ENCODE measurements at places on chromosomes 11 and 22.

DNA sequence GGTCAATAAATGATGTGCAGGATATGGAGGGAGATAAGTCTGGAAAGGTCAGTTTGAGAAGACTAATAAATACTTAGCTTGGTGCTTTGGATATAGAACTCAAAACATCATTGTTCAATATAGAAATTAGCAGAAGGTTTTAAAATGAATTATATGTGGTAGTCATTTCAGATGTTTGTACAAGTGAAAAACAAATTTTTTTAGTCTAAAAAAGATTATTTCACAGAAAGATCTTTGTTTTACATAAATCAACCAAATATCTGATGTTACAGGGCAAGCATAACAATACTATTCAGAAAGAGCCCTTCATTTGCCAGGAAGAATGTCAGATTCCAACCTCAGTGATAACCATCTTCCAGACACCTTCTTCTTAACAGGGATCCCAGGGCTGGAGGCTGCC is at the start of gene OR52D1:
Gene OR52D1 (plus strand): TSS at position 301 of the 400 bp plus-strand sequence. CDS start 22 bp downstream, at position 323.
- DNase-seq = no peak

DNA sequence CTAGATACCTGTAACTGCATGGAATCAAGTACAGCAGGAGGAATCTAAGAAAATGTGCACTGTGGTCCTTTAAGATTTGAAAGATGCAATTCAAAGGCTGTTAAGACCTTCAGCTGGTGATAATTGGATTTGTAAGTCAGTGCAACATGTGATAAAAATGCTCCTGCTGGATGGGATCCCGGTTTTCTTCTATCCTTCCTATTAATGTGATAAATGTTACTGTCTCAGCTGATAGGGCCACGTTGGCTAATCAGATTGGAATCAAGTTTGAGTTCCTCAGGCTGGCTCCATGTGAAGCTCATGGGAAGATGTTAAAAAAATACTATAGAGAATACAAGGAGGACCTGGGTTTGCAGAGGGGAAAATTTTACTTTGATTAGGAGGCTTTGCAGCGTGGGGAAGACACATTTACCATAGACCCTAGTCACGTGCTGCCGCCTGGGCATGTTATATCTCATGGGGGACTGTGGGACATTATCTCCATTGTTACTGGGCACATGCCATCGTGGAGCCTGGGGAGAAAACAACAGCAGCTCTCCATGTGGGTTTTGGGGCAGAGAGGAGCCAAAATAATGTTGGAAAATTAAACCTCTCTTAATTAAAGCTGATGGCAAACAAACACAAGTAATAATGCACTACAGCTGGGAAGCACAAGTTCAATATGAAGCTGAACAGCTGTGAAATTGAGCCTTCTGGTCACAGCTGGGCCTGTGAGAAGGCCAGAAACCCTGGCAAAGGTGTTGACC is 652.5 kb downstream of the NTM start:
- no peak for DNase-seq

DNA sequence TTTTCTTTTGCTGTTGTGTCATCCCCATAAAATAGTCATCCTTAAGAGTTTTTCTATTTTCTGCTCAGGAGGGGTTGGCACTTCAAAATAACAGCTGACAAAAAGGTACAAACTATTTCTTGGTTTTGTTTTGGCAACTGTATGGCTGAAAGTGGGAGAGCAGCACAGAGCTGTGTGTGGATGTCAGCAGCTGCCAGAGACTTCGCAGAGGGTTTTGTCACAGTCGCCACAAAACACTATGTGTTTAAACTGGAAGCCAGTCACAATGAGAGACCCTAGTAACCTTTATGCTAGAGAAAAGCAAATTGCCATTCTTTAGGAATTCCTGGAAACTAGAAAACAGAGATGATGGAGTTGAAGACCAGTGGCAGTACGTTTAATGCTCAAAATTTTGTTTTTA is 189.6 kb upstream of the CCDC90B start:
- DNase-seq = no peak

DNA sequence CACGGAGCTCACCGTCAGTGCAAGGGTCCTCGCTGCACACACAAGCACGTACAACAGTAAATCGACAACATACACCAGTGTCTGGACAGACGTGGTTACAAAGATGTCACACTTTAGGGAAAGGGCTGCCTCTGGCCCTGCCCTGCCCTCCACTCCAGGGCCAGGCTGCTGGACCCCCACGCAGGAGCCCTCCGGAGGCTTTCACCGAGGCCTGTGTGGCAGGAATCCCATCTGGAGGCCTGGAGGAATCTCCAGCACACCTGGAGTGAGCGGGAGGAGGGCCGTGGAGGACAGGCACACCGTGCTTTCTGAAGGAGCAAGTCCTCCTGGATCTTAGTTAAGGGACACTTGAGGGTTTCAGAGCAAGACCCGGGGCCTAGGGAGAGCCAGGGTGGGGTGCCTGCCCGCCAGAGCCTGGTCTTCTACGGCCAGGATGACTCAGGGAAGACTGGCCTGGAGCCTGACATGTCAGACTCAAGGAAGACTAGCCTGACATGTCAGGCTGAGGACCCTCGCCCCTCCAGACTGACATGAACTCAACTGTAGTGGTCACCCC is 2.1 kb upstream of the PIM3 start:
- no peak for DNase-seq

DNA sequence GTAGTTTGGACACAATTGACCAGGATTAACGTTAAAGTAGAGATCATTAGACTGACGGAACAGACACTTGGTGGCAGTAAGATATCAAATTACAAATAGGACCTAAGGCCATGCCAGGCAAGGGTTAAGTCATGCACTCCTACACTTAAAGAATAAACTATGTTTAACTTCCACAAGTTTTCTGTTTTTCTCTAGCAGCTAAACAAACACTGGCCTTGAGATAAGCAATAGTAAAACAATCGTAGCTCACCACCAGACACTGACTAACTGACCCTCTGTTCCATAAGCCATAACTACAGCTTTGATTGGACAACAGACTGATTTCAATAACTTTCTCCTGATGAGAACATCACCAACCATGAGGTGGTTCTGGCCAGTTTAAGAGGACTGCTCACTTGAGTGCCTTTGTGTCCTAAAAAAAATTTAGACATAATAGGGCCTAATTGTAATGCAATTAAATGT is 2.0 kb upstream of the CEP126 start:
- no peak for DNase-seq

GRCh38 chr22:39988386-39989114 is 6.2 kb upstream of the FAM83F start:
- DNase-seq = no peak

GRCh38 chr11:129785383-129786111 is 30.1 kb upstream of the TMEM45B start:
- DNase-seq = no peak

DNA sequence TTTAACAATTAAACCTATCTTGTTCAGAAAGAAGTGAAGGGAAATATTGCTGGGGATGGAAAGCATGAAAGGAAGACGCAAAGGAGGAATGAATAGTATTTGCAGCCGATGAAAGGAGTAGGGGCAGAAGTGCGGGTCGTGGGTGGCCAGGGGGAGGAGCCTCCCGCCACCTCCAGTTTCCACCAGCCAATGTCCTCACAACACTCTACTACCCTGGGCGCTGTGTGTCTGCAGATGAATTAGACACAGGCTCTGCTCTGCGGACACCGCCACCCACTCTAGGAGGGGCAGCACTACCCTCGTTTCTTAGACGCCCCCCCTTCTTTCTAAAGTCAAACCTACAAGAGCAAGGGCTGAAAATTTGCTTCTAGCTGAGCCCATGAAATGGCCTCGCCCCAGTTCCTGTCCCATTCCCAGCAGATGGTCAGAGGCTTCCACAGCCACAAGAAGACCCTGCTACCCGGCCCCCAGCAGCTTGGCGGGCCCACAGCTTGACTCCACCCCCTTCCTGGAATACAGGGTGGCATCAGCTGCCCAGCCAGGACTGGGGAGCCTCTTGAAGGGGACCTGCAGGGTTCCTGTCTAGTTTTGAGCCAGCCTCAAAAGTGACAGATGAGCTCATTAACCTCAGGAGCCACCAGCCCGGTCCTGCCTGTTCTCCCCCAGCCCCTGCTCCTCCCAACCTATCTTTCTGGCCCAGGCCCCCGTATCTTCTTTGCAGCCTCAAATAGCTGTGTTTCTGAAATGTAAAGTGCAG is 268.1 kb downstream of the BUD13 start:
- no peak for DNase-seq

DNA sequence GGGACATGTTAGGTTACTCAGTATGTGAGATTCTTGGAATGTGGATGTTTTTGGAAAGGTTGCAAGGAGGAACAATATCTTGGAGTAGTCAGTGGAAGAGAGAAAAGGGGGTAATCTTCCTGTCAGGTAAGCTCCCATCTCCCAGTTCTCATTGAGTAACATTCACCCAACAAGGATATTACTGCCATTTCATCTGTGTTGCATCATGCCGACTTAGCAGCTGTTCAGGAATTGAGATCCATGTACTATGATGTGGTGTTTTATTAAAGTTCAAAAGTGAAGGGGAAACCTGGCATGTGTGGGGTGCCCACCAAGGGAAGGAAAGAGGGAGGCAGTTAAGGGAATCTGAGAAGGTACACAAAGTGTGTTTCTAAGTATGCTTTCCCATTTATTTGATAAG is 58.4 kb upstream of the RASSF10 start:
- no peak for DNase-seq

DNA sequence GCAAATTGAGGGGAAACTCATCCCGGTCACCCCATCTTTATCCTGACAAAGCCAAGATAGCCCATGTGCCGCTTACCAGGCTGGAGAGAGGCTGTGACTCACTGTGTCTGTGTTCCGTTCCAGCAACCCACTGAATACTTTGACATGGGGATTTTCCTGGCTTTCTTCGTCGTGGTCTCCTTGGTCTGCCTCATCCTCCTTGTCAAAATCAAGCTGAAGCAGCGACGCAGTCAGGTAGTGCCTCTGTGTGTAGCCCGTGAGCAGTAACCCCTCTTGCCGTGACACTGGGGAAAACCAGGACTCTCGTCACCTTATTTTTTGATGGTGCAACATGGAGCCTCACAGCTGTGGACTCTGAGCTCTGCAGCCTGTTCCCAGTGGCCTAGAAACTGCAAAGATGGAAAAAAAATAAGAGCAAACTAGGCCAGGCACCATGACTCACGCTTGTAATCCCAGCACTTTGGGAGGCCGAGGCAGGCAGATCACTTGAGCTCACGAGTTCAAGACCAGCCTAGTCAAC is 16.9 kb downstream of the C22orf31 start:
- DNase-seq = no peak

GRCh38 chr22:48711031-48711431 is 1116.6 kb downstream of the BRD1 start:
- DNase-seq = no peak

DNA sequence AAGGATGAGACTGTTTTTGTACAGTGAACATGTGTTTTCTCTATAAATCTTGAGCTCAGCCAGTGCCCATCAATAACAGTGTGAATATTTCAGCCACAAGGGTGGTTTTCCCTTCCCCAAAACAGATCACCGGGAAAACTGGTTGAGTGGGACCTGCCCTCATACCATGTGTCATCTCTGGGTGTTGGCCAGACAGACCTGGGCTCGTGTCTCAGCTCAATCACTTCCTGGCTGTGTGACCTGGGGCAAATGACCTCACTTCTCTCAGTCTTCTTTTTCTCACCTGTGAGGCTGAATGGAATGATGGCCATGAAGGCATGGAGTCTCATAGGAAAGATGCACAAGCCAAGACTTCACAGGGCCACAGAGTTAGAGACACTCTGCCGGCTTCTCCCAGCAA is 74.7 kb downstream of the COMMD9 start:
- no peak for DNase-seq

GRCh38 chr11:67006029-67006884 is 16.7 kb upstream of the SYT12 start:
- DNase-seq = no peak

- no peak for DNase-seq
These were observed 37.8 kb downstream of the TBC1D22A start for GRCh38 chr22:46800102-46800857.

Measured in stimulated activated CD4-positive, alpha-beta T cell treated with anti-CD3 and anti-CD28 coated beads, Interleukin-15, amount 100 ng/mL, for 1 hour (primary cell).